ENCODE measurements at places on chromosomes 7 and 10.

- DNase-seq = no peak
Measured at GRCh38 chr7:40570223-40570622, 435.4 kb downstream of the SUGCT start.

DNA sequence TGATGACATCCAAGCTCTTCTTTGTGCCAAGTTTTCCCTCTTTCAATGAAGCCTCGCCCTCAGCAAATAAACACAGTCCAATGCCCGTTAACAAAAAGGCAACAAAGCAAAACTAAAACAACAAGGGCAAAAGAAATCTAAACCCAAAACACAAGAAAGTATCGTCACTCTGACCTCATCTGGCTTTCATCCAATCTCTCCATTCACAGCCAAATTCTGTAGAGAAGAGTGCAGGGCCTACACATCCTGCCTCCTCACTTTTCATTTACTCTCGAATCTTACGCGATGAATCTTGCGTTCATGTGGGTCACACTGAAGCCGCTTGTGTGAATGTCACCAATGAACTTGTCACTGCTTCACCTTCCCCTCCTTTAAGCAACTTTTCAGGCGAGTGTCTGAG is 15.9 kb upstream of the AKR1E2 start:
- no peak for DNase-seq

DNA sequence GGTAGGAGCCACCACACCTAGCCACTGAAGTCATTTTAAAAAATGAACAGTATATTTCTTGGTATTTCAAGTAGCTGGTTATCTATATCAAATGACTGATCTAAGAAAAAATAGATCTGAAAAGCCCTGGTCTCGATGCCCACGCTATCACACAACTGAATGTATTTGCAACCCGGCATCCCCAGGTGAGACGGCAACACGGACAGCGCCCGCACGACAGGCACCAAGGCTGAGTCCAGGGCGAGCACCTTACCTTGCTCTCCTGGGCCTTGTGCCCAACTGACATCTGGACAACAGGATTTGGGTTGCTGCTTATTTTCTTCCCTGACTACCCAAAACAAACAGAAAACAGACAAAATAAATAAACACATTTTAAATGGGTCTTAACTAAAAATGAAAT is 44.8 kb upstream of the NCAPG2 start:
- DNase-seq = no peak

- DNase-seq = no peak
Measured at GRCh38 chr7:116653646-116654045, 18.4 kb upstream of the MET start.

DNA sequence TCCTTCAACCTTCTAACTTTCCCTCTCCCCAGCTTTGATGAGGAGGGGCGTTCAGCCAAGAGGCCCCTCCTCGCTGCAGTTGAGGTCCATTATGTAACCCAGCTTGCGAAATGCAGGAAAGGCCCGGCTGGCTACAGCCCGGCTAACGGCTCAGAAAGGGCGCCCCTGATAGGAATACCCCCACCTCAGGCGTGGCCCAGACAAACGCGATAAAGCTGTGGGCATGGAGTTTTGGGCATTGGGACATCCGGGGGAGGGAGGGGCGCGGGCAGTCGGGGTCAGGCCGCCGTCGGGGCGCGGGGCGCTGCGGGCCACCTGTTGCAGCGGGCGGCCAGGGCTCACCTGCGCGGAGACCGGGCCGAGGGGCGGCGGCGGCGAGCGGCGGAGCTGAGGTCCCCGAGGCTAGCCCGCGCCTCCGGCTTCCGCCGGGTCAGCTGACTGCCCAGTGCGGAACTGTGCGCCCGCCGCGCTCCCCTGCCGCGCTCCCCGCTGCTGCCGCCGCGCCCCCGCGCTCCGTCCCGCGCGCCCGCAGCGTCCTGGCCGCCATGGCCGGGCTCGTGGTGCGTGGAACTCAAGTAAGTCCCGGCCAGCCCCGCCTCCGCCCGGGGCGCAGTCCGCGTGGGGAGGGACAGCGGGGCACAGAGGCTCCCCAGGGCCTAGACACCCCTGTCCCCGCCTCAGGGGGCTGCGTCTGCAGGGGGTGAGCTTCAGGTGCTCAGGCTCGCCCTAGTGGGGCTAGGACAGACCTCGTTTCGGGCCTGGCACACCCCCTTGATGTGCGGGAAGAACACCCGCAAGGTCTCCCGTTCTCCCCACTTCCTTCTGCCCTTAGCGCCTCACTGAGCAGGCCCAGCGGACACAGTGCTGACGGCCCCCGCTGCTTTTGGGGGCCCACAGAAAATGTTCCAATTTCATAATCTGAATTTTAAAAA is at the start of gene LRMDA:
LRMDA (plus strand) TSS at position 445 of the 932 bp plus-strand sequence.
- no peak for DNase-seq

Data from CD4-positive, alpha-beta T cell treated with Interleukin-12 subunit alpha and Interleukin-12 subunit beta, for 1 hour (primary cell).